ENCODE measurements at places on chromosomes 11 and 22.

DNA sequence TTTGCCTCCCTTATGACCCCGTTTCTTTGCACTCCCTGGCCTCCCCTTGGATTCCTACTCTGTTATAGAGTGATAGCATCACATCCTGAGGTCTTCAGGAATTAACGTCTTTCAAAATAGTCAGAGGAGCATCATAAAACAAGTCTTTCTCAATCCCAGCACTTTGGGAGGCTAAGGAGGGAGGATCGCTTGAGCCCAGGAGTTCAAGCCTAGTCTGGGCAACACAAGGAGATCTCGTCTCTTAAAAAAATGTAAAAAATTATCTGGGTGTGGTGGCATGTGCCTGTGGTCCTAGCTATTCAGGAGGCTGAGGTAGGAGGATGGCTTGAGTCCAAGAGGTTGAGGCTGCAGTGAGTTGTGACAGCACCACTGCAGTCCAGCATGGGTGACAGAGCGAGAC is 68.7 kb upstream of the AMPD3 start:
- no peak for DNase-seq

GRCh38 chr11:18271206-18271605 is 5.1 kb downstream of the SAA1 start:
- DNase-seq: no peak

- no peak for DNase-seq
Measured at GRCh38 chr11:130865774-130866114, 50.5 kb downstream of the SNX19 start.

- no peak for DNase-seq
Measured at GRCh38 chr11:91922846-91923245, 301.8 kb upstream of the FAT3 start.
